ENCODE measurements at places on chromosomes 1 and 21.

- DNase-seq, result no peak
These were observed 7.6 kb downstream of the CYP4X1 start for GRCh38 chr1:47031059-47031458.

DNA sequence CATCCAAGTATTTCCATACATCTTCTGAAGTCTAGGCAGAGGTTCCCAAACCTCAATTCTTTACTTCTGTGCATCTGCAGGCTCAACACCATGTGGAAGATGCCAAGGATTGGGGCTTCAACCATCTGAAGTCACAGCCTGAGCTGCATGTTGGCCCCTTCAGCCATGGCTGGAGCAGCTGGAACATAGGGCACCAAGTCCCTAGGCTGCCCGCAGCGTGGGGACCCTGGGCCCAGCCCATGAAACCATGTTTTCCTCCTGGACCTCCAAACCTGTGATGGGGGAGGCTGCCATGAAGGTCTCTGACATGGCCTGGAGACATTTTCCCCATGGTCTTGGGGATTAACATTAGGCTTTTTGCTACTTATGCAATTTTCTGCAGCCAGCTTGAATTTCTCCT, 729.8 kb downstream of the KCNT2 start:
- no peak for DNase-seq

DNA sequence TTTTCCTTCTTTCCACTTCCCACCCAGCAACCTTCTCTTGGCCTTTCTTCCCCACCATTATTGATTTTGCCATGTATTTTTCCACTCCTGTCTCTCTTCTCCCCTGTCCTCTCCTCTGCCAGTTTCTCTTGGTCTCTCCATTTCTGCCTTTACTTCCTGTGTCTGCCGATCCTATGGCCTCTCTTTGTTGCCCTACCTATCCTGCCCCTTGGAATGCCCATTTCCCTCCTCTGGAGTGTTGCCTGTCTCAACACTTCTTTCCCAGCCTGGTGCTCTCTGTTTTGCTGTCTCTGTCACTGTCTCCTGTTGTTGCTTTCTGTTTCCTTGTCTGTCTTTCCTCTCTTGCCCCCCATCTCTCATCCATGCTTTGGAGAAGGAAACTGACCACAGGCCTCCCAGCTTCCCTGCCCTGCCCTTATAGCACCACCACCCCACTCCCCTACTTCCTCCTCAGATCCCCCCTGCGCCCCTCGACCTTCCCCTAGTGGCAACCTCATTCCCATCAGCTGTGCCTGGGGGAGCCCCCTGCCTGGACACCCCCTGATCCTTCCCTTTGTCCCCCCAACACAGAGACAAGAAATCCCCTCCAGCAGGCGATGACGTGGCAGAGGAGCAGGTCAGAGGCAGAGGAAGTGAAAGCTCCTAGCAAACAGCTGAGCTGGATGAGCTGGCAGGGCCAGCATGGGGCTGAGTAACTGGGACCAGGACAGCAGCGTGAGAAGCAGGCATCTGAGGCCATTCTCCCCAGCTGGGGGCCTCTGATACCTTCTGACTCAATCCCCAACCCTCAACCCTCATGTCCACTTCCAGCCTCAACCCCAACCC, 6.6 kb upstream of the ETV3L start:
- DNase-seq, result no peak

GRCh38 chr1:17287130-17287776, 20.7 kb upstream of the PADI4 start:
- no peak for DNase-seq

DNA sequence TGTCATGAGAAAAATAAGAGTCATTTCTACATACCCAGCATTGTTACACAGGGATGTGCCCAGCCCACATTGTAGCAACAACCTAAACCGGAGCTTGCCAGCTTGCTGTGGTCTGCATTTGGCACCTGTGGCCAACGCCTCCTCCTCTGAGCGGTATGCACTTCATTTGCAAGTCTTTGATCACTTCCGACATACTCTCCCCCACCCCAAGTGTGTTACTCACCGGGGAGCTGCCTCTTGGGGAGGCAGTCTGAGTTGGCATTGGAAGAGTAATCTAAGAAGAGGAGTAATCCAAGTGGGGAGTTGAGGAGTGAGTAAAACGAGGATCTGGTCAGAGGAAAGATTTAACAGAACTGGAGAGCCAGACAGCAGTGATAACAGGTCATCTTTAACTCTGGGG, 3.8 kb downstream of the BCL9 start:
- DNase-seq, result no peak

- no peak for DNase-seq
These were observed 1.7 kb downstream of the SEMA6C start for GRCh38 chr1:151144474-151145303.

GRCh38 chr1:63665824-63666223, 72.6 kb downstream of the PGM1 start:
- no peak for DNase-seq

- DNase-seq, result no peak
These were observed 5.5 kb upstream of the TNFRSF1B start for GRCh38 chr1:12161324-12161661.

DNA sequence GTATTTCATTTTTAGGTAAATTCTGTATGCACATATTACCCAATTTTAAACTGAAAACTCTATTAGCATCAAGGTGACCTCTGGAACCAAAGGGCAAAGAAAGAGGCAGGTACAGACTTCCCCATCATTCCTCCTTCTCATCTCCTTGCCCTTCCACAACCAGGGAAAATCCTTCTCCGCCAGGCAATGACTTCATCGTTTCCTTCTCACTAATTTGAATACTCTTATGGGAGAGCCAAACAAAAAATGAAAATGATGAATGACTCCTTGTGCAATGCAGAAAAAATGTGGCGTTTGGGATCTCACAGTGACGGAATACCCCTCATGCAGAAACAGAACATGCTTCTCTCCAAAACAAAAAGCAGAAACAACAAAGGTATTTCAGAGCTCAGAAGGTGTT, 83.7 kb downstream of the HLCS start:
- no peak for DNase-seq

DNA sequence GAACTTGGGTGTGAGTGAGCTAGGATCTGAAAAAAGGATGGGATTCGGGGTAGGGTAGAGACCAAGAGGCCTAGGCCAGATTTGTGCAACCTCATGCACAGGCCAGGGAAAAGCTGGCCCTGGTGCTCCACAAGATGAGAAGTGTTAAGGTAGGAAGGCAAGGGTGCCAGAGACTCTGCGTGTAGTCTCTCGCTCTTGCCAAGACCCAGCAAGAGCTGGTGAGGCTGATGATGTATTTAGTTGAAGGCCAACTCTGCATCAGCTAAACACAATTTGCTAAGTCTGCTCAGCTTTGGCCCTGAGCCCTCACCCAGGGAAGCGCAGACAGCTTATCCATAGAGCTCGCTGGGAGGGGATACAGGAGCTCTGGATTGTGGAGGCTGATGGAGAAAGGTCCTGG, 26.6 kb upstream of the SOX13 start:
- DNase-seq, result no peak

DNA sequence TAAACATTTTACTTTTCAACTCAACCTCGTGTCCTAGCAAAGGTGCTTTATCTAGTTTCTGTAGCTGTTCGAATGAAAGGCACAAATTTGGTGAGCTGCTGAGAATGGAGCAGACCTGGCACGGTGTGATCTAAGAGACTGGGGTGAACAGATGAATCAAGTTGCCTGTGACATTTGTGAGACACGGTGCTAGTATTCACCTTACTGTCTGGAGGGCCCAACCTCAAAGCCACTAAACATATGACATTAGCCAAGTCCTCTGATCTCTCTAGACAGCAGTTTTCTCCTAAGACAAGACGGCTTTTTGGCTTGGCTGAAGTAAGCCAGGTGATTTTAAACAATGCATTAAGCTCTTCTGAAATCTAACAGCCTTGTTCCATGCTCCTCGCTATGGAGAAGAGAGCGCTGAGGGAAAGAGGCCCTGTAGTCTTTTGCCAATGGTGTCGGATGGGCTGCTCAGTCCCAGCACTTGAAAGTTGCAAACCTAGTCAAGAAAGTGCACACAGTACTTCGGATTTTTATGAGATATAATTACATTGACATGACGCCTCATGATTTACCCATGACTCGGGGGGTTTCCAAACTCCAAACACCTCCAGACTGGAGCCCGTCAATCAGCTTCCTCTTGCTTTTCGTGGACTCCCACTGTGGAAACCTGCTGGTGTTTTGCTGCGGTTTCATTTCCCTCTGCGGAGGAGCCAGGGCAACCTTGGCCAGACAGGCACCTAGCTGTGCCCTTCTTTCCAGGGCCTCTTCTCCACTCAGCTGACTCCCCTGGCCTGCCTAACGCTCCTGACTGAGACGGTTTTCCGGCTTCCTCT, 794 bp upstream of the TOR3A start:
- no peak for DNase-seq

- no peak for DNase-seq
These were observed 674.6 kb downstream of the PTPRC start for GRCh38 chr1:199313444-199313843.

DNA sequence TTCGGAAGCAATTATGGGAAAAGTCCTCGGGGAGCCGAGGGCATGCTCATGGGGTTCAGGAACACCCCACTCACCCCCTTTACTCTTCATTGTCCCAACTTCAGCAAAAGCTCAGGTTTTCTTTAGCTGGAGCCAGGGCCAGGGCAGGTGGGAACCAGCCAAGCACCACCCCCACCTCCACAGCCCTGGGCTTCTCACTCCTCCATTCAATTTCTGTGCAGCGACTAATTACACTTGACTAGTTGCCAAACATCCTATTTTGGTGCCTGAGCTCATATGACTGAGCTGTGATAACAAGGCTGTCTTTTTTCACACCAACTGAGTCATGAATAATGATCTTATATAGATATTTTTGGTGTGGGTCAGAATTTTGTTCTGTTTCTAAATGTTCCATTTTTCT, 257.2 kb upstream of the AJAP1 start:
- DNase-seq, result no peak

- DNase-seq, result no peak
These were observed 79.0 kb upstream of the JUN start for GRCh38 chr1:58862728-58863385.

DNA sequence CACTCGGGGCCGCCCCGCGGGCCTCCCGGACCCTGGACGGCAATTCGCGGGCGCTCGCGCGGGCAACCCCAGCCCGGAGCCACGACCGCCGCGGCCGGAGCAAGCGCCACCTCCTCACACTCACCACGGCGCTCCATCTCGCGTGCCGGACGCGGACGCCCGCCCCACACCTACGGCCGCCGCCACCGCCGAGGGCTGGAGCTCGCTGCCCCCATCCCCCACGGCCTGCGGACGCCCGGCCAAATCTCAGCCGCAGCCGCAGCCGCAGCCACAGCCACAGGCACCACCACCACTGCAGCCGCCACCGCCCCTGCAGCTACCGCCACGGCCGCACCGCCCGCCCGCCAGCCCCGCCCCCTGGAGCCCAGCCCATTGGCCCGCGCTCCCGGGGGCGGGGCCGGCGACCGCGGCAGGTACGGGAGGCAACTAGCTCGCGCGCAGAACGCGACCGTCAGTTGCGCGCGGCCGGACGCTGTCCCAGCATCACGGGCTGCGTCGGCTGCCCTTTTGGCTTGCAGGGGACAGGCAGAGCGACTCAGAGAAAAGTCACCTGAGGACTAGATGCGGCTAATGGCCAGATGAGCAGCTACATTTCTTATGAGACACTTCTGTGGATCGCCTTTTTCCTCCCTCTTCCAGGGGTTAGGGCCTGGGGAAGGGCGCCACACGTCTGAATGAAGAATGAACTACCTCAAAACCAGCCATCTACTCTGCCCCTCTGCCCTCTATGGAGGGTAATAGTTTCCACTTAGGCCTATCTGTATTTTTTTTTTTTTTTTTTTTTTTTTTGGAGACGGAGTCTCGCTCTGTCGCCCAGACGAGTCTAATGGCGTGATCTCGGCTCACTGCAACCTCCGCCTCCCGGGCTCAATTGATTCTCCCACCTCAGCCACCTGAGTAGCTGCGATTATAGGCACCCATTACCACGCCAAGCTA, at the start of gene ARHGAP29:
ARHGAP29 (minus strand) TSS at position 294 of the 936 bp plus-strand sequence. CDS start 5,973 bp downstream, outside the sequence.
- DNase-seq, result peak; percentile 9

DNA sequence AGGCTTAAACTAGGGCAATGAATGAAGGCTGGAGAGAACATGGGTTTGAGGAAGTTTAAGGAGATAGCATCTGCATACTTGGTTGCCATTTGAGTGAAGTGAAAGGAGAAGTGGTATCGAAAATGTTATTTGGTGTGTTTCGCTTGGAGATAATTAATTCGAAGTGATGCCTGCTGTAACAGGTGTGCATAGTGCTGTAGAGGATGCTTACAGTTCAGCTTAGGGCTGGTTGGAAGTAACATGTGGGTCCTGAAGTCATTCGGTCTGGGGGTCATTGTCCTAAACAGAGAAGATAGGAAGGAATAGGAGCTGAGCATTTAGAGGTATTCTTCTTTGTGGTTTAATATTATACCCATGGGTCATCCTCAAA, 301 bp upstream of the NUDT17 start:
- DNase-seq, result no peak

DNA sequence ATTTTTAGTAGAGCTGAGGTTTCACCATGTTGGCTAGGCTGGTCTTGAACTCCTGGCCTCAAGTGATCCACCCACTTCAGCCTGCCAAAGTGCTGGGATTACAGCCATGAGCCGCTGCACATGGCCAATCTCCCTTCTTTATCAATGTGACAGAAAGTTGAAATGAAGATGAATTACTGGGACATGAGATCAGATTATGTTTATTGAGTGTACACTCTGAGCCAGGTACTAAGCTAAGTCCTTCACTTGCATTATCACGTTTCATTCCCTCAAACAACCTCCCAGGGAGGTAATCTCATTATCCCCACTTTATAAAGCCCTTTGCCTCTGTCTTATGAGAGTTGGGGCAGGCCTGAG, 6.3 kb upstream of the CHI3L2 start:
- no peak for DNase-seq

- no peak for DNase-seq
These were observed 88.4 kb upstream of the KCNA3 start for GRCh38 chr1:110763149-110763548.

GRCh38 chr1:30414086-30414850, 309.1 kb downstream of the MATN1 start:
- DNase-seq, result no peak

DNA sequence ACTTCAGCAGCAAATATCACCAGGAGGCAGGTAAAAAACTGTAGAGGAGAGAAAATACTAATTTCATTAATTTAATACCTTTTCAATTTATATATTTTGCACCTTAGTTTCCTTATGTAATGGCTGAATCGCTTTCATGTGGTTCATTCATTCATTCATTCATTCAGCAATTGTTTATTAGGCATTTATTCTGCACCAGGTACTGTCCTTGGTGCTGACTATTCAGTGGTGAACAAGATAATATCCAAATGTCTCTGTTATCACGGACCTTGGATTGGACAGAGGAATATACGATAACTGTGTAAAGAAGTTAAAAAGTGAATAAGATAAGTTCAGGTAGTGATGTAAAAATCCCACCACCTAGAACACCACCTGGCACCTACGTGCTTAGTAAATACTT, 28.8 kb downstream of the TSPAN2 start:
- no peak for DNase-seq

DNA sequence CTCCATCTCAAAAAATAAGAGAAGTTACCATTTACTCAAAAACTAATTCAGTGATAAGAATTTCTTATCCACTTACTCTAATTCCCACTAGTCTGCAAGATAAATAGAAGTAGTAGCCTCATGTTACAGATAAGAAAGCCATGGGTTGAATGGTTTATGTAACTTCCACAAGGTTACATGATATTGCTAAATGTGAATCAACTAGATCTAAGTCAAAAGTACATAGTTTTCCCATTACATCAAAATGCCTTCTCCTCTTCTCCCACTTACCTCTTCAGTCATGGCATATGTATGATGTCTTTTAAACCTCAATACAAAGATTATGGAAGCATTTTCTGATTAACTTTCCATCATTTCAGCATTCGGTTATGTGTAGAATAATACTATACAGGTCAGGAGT, 108.5 kb downstream of the ASH1L start:
- no peak for DNase-seq

- no peak for DNase-seq
These were observed 550 bp upstream of the PTBP2 start for GRCh38 chr1:96721053-96721415.

All from NCI-H187 treated with DMSO at 0.1 percent for 48 hours (cell line).